Stimulated activated CD4-positive, alpha-beta T cell treated with anti-CD3 and anti-CD28 coated beads, Interleukin-12 subunit alpha, Interleukin-12 subunit beta, amount 100 ng/mL, for 4 hours (primary cell): ENCODE measurements at places on chromosomes 12 and 14.

- no peak for DNase-seq
Measured at GRCh38 chr14:104092931-104093365, 7.4 kb downstream of the ASPG start.

GRCh38 chr14:100495917-100496316 is 91.3 kb downstream of the BEGAIN start:
- DNase-seq: no peak

- DNase-seq: no peak
Measured at GRCh38 chr12:1995205-1995896, 8.9 kb downstream of the DCP1B start.

- no peak for DNase-seq
Measured at GRCh38 chr14:103110681-103111231, 12.5 kb upstream of the TNFAIP2 start.

GRCh38 chr12:113625499-113625898 is 153.8 kb upstream of the LHX5 start:
- no peak for DNase-seq

GRCh38 chr12:114141921-114142564 is 175.9 kb upstream of the RBM19 start:
- no peak for DNase-seq

GRCh38 chr12:119230807-119231206 is 52.1 kb downstream of the HSPB8 start:
- no peak for DNase-seq

DNA sequence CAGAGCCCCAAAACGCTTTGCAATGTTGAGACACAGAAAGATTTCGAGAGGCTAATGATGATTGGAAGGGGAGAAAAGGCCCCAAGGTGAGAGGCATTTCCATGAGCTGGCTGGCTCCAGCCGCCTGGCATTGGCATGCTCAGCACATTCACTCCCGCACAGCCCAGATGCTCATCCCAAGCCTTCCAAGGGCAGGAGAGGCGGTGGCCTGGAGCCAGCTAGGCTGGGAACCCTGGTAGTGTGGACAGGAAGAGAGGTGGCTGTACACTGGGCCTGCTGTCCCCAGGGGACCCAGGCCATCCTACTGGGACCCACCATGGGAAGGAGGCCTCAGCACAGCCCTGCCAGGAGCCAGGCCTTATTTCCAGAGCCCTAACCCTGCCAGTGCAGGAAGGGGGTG is 72.2 kb downstream of the SPTB start:
- DNase-seq: no peak
